ENCODE measurements at places on chromosomes 4 and X.

DNA sequence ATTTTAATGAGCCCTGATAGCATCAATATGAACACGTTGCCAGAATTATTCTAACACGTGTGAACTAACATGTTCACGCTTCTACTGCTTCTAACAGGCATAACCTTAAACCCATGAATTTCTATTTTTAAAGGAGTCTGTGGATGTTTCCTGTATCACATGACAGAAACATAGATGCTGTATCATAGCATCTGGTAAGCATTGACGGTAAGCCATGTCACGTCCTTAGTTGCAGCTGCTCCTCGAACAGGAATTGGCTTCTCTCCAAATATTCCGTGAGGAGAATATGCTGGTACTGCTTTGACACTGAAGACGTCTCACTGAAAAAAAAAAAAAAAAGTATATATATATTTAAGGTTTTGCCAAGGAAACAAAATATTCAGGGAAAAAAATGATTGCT is 105.1 kb upstream of the MXRA5 start:
- no peak for DNase-seq

GRCh38 chrX:9560219-9560618 is 95.4 kb downstream of the TBL1X start:
- DNase-seq, result no peak

DNA sequence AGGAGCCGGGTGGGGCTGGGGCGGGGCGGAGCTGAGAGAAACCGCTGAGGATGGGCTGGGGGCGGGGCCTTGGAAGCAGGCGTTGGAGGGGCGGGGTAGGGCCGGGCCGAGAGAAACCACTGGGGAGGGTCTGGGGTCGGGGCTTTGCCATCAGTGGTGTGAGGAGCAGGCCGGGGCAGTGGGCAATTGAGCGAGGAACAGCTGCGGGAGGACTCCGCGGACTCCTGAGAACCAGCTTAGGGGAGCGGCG is 1.3 kb upstream of the EOLA2 start:
- no peak for DNase-seq

DNA sequence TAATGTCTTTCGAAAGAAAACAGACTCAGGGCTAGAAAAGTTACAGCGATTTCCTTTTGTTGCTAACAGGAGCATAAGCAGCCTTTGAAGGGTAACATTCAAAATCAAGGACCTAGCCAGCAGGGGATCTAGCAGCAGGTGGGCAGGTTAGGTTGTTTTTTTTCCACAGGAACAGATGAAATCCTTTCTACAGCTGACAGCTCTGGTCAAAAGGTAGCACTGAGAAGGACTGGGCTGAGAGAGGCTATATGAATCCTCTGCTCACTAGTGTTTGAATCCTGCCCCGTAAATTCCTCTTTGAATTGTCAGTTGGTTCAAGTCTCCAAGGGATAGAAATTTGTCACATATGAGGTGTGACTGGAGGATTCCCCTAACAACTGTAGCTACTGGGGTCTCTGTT is 188.2 kb downstream of the SH2D1A start:
- no peak for DNase-seq
